RWPE1 (cell line): ENCODE measurements at places on chromosomes 6 and 20.

- DNase-seq, result no peak
Observed at GRCh38 chr20:20204256-20204655, 151.9 kb downstream of the CFAP61 start.

DNA sequence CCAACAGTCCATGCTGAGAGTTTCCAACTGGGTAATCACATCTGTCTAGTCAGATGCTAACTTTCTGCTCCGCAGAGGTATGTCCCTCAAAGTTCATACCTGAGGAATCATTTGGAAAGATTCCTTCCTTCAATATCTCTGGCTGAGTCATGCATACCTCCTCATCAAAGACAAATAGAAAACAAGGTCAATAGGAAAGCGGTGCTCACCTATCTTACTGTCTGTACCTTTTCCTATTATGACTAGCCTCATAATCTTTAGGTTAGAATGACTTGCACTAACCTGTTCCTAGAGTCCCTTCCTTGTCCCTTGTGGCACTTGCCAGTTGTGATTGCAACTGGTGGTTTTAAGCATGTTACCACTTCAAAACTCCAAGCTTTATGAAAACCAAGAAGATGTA, 78.2 kb upstream of the PTPRK start:
- DNase-seq, result peak; percentile 44

- no peak for DNase-seq
Observed at GRCh38 chr20:63005365-63005861, 1.4 kb downstream of the BHLHE23 start.

DNA sequence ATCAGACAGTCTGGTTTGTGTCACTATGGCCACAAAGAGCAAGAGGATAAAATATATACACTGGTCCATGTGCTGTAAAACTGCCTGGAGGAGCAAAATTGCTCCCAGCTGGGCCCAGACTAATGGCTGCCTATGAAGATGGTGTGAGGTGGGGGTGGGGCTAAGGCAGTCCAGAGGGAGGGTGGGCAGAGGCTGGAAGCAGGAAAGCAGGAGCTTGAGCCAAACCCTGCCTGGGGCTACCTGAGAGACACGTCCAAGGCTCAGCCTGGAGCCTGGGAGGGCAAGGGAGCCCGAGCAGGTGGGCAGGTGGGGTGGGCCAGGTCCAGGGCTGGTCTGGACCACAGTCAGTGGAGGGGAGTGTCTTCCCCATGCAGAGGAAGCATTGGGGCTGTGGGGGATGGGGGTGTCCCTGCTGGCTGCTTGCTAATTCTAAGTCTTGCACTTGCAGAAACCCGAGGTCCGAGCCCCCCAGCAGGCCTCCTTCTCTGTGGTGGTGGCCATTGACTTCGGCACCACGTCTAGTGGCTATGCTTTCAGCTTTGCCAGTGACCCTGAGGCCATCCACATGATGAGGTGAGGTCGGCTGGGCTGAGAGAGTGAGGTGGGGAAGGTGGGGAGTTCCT, 9.5 kb downstream of the HSPA12B start:
- no peak for DNase-seq

DNA sequence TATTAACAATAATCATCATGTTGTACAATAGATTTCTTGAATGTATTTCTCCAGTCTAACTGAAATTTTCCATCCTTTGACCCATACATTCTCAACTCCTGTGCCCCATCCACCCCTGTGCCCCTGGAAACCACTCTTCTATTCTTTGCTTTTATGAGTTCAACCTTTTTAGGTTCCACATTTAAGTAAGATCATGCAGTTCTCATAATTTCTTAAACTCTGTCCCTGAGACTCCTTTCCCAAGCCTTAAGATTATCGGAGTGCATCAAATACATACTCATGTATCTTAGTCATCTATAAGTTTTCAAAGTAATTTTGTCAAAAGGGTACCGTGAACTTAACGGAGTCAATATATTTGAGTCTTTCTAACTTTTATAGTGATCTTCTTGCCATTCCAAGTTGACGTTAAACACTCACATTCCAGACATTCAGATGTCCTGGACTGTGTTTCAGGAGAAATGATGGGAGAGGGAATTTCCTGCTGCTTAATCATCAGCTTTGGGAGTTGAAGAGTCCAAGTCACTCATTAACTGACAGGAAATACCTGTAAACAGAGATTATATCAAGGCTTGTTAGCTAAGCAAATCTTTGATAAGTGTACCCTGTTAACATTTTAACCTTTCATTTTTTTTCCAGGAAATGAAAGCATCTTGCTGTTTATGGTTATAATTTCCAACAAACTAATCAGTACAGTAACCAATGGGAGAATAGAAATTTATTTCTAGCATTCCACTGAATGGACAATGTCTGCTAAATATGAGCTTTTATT, 73.3 kb downstream of the ADGRG6 start:
- peak; percentile 66 for DNase-seq

DNA sequence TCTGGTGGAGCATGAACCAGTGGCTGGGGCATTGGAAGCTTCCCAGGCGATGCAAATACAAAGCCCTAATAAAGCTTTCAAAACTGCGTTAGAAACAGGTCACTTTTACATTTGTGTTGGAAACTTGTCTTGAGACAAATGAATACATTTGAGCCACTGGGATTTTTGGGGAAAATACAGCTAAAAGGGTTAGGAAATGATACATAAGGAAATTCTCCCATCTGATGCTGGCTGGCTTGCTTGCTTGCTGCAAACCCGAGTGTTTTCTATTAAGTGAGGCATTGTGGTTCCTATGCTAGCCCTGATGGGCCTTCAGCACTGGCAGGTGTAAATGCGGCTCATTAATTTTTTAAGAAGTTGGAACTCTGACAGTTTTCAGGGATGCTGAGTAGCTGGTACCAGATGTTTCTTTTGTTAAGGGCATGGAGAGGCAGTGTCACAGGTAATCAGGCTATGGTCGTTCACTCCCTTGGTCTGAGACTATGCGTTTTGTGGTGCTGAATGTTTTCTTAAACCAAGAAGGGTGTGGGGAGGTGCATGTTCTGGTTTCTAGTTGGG, 35.2 kb downstream of the RREB1 start:
- DNase-seq, result no peak

GRCh38 chr6:149515494-149515893, 30.3 kb downstream of the PPIL4 start:
- DNase-seq, result no peak

DNA sequence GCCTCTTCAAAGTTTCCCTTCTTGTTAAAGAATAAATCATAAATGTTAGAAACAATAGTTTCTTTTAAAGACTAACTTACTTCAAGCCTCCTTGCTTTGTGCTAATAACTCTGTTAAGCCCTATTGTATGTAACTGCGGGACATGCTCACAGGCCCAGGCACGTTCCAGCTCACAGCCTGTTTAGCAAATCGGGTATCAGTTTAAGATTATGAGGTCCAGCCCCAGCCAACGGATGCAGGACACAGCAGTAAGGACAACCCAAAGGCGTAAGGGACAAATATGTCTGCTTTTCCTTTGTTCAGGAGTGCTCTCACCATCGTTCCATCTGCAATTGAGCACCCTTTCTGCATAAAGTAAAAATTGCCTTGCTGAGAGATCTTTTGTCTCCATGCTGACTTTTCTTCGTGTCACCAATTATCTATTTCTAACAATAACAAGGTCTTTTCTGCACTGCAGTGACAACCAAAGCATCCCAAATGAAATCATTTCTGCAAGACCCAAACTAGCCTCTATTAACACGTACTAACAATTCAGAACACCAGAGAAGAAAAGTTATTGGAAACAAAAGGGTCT, 1.4 kb downstream of the C6orf52 start:
- DNase-seq, result no peak

GRCh38 chr6:137403855-137404254, 90.3 kb downstream of the OLIG3 start:
- DNase-seq, result no peak

- DNase-seq, result peak; percentile 52
Observed at GRCh38 chr6:157240059-157240959, 83.0 kb downstream of the TMEM242 start.

- DNase-seq, result no peak
Observed at GRCh38 chr6:72216222-72217068, 330.1 kb downstream of the RIMS1 start.

DNA sequence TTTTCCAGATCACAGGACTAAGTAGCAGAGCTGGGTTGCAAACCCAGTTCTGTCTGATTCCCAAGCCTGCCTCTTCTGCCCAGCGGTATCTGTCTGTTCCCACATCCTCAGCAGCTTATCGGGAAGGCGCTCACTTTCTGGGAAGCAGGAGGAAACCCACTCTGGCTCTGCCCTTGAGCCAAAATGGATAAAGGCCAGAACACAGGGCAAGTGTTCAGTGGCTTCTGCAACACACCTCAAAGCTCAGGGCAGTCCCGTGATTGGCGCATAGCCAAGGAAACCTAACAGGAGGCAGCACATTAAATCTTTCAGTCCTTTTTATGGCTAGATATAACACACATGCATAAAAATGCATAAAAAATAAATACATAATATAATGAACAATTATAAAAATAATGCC, 262.2 kb downstream of the NRN1 start:
- no peak for DNase-seq

DNA sequence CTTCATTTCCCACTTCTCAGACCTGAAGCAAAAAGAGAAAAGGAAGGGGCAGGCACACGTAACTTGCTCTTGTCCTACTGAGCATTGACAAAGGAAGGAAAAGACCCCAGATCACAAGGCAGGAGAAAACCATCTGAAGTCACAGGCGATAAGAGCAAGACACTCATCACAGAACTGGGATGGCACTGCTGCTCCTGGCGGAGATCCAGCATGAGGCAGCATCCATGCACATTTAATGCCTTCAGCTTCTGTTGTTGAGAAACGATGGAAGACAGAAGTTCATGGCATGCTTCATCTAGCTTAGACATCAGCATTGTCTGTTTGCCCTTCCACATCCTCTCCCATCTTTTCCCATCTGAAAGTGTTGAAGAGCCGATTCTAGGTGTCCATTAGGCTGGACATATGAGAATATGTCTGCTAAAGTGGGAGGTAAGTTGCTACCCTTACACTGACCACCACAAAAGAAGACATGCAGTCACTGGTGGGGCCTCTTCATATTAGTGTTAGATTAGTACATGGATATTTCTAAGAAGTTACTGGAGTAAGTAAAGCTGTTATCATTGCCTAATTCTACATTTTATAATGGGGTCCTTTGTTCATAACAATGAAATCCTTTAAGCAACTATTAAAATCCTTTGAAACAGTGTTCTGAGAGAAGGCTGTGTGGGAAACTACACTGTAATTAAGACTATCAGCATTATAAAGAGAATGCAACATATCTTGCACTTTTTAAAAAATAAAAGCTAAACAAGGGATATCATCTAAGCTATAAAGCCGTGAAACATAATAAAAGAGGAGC, 618.5 kb downstream of the C6orf118 start:
- DNase-seq, result no peak

DNA sequence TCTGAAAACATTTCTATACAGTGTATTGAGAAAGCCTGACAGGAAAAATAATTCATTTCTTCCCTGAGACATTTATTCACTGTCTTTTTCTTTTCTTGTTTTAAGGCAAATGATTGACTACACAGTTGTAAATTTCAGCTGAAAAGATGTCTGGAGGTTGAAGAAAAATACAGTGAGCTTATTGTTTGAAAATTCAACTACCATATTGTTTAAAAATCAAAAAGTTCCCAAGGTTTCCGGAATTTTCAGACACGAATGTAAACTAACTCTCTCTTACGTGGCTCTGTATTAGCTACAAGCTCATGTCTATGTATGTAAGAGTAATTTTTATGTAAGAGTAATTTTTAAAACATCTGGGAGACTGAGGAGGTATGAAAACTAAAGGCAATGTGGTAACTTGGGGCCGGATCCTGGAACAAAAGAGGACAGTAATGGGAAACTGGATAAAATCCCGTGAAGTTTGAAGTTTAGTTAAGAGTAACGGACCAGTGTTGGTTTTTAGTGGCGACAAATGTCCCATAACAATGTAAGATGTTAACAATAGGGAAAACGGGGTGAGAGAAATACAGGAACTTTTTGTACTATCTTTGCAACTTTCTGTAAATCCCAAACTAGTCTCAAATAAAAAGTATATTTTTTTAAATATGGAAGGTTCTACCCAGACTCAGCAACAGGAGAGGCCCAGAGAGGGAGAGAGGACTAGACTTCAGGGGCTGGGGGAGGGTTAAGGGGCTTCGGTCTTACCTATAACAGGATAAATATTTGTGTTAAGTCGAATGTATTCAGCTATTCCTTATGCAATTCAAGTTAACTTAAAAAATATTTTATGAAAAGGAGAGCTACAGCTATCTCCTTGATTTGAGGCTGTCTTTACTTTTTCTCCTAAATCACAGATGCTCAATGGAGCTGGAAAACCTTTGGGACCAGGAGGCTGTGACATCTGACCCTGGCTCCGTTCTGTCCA, 1.3 kb downstream of the PTGIS start:
- no peak for DNase-seq

GRCh38 chr6:44646355-44646754, 258.8 kb downstream of the CDC5L start:
- no peak for DNase-seq

DNA sequence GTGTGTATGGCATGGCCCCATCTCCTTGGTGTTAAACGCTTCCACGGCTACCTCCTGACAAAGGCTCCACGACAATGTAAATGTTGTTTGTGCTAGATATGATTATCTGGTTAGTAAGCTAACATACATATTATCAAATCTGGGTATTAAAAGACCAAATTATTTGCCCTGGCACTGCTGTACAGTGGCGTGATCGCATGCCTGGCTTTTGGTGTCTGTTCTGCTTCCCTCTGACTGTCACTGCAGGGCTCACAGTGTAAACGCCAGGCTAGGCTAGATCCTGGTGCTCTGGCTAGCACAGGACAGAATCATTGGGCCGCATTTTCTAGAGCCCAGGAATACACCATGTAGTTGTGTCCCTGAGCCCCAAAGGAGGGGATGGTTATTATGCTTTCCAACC, 38.7 kb downstream of the CD164 start:
- DNase-seq, result no peak

DNA sequence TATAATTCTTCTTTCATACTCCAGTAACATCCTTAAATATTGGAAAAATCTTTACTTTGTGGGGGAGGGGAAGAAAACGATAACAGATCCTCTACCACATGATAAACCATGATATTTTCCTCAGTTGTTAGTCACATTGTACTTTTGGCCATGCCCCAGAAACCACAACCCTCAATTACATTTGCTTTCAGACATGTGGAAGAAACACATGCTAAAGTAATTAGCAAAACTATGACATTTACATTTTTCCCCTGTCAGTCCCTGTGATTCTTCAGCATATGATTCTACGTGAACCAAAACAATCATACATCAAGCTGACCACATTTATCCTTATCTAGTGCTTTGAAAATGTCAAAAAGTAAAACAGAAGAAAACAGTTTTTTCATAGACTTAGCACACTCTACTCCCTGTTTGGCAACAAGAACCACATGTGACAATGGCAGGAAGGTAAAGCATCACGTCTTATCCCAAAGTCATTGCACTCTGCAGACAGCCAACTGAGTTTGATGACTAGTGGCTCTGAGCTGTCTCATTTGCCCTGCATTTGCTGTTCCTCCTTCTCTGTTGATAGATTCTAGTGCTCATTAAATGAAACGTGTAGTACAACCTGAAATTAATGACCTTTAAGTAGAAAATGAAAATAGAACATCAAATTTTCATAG, 505.8 kb upstream of the MARCKS start:
- no peak for DNase-seq

GRCh38 chr6:17907406-17908229, 79.8 kb downstream of the KIF13A start:
- DNase-seq, result peak; percentile 87

GRCh38 chr6:81552644-81553043, 199.8 kb downstream of the TENT5A start:
- no peak for DNase-seq
